ENCODE measurements at places on chromosomes 16 and 17. TPM values are rescaled to one million over a fixed set of nuclear protein-coding genes. Genes with fewer than 3 reads are reported as not detected.
A peak's percentile ranks its signal among the peaks of the same experiment; 100 is the strongest.

- H3K27me3 ChIP-seq: no peaks in the 10 kb centered on the region
- no peaks in the 10 kb centered on the region for H3K36me3 ChIP-seq
- H3K4me3 ChIP-seq: peak overlapping the region; percentile 74
- H3K4me1 ChIP-seq: peaks cover 7% of the 10 kb centered on the region
- peak; percentile 91 for DNase-seq
- peak overlapping the region; percentile 73 for H3K27ac ChIP-seq
Observed at GRCh38 chr17:56833057-56833808, 487 bp downstream of the C17orf67 start.

DNA sequence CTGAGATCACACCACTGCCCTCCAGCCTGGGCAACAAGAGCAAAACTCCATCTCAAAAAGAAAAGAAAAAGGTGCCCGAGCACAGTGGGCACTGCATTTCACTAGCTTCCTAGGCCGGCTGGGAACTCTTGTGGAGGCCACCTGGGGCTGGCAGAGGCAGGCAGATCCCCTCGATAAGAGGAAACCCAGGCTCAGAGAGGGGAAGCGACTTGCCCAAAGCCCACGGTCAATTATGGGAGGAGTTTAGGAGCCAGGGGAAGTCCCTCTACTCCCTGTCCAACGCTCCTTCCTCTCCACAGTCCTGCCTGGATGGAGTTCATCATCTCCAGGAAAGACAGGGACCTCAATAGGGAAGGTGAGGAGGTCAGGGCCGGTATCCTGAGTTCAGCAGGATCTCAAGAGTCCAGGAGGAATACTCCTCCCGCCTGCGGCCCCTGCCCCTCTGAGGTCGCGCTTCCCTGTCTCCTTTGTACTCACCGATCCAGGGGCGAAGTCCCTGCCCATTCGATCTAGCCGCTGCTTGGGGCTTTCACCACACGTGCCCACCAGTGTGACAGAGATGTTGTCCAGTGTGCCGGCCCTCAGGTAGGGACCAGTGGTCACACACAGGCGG is 841 bp downstream of the ALOXE3 start:
- peak; percentile 42 for DNase-seq
- H3K4me3 ChIP-seq: peak overlapping the region; percentile 48
- H3K27me3 ChIP-seq: peaks cover 32% of the 10 kb centered on the region
- no peaks in the 10 kb centered on the region for H3K36me3 ChIP-seq
- peak overlapping the region; percentile 91 for H3K27ac ChIP-seq
- H3K4me1 ChIP-seq: no peaks in the 10 kb centered on the region

GRCh38 chr17:50787106-50787505 is 19.8 kb upstream of the ANKRD40CL start:
- H3K27ac ChIP-seq: no peak overlapping the region
- H3K27me3 ChIP-seq: no peaks in the 10 kb centered on the region
- H3K4me3 ChIP-seq: no peak overlapping the region
- no peaks in the 10 kb centered on the region for H3K36me3 ChIP-seq
- peaks cover 12% of the 10 kb centered on the region for H3K4me1 ChIP-seq
- DNase-seq: no peak

The CCDC43 gene
- 23.7 TPM for total RNA-seq

DNA sequence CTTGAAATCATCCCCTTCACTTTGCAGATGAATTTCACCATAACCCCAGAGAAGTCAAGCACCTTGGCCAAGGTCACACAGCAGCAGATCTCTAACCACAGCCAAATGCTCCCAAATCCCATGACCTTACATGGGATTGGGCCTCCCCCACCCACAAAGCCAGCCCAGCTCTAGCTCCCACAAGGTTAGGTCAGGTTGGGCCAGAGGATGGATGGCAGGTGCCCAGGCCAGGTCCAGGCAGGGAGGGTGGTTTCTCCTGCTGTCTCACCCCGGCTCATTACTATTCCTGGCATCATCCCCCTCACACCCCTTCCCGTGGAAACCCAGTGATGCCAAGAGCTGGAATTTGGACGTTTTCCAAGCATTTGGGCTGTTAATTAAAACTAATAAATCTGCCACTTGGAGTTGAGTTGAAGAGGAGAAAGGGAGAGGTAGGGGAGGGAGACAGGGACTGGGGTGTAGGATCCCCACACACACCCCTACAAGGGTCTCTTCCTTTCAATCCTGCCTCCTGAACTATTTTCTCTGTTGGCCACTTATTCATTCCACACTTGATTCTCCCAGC is 181.6 kb downstream of the TMEM132E start:
- no peak for DNase-seq
- peaks cover 8% of the 10 kb centered on the region for H3K27me3 ChIP-seq
- H3K4me3 ChIP-seq: no peak overlapping the region
- no peak overlapping the region for H3K27ac ChIP-seq
- H3K36me3 ChIP-seq: no peaks in the 10 kb centered on the region

DNA sequence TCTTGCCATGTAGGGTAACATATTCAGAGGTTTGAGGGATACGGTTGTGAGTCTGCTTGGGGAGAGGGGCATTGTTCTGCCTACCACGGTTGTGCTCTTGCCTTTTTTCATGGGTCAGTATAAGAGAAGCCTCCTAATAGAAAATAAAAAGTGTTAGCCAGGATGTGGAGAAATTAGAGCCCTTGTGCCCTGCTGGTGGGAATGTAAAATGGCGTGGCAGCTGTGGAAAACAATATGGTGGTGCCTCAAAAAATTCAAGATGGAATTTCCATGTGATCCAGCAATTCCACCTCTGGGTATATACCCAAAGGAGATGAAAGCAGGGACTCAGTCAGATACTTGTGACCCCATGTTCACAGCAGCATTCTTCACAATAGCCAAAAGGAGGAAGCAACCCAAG is 14.2 kb upstream of the LRRC75A start:
- H3K27ac ChIP-seq: peak overlapping the region; percentile 41
- no peaks in the 10 kb centered on the region for H3K27me3 ChIP-seq
- H3K36me3 ChIP-seq: no peaks in the 10 kb centered on the region
- DNase-seq: no peak
- no peak overlapping the region for H3K4me3 ChIP-seq

- H3K4me3 ChIP-seq: no peak overlapping the region
- no peaks in the 10 kb centered on the region for H3K36me3 ChIP-seq
- H3K27ac ChIP-seq: peak overlapping the region; percentile 87
- no peaks in the 10 kb centered on the region for H3K27me3 ChIP-seq
- DNase-seq: no peak
- H3K4me1 ChIP-seq: peaks cover 74% of the 10 kb centered on the region
Observed at GRCh38 chr17:40320756-40321523, 12.0 kb downstream of the RARA start.

GRCh38 chr16:30844671-30845449 is 49.0 kb downstream of the BCL7C start:
- no peaks in the 10 kb centered on the region for H3K27me3 ChIP-seq
- peak overlapping the region; percentile 51 for H3K27ac ChIP-seq
- peaks cover 5% of the 10 kb centered on the region for H3K4me1 ChIP-seq
- H3K4me3 ChIP-seq: no peak overlapping the region
- H3K36me3 ChIP-seq: no peaks in the 10 kb centered on the region
- DNase-seq: peak; percentile 94

DNA sequence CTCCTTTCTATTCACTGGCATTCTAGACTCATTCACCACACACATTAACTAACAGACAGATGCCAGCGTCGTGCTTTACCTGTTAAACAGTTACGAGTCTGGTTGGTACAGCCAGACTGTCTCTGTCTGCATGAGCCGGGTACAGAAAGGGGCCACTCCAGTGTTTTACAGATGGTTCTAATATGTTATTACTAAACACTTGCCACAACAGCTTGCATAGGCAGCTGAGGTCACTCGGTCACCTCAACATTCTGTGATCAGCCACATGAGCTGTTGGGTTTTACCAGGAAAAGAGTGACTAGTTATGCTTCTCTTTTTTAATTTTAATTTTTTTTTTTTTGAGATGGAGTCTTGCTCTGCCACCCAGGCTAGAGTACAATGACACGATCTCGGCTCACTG is 25.2 kb downstream of the CD300A start:
- DNase-seq: no peak
- H3K36me3 ChIP-seq: no peaks in the 10 kb centered on the region
- H3K27me3 ChIP-seq: no peaks in the 10 kb centered on the region
- H3K4me1 ChIP-seq: no peaks in the 10 kb centered on the region
